Sciatic nerve (tissue), 2 donors: ENCODE measurements at places on chromosomes 7 and 10. TPM values are rescaled to one million over a fixed set of nuclear protein-coding genes. Genes with fewer than 3 reads are reported as not detected.

DNA sequence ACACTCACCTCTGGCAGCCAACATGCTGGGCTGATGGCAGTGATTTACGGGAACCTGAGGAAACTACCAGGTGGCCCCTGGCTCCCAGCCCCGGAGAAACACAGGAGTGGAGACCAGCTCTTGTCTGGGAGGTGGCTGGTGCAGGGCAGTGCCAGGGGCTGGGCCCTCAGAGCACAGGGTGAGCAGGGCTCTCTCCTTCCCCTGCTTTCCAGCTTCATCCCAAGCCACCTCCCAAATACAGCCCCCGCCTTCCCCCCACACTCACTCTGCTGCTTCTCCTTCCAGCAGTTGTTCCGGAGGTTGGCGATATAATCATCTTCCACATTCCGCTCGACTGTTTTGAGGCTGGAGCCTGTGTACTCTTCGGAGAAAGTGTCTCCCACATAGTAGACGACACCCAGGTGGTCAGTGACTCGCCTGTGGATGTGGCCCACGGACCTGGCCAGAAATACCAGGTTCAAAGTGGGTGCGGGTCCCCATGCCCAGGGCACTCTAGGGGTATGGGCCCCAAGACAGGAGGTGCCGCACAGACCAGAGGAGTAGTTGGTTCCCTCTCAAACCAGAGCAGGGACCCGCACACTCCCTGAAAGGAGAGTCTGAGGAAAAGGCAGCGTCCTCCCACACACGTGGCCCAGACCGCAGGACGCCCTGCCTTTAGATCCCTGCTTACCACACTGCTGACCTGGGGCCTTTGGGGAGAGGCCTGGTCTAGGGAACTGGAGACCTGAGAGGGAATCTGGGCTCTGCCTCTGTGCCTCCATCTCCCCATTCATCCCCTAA is 18.3 kb downstream of the DNAJB12 start:
- no peak for DNase-seq

GRCh38 chr7:4722960-4723630 is 41.0 kb downstream of the FOXK1 start:
- DNase-seq = no peak

DNA sequence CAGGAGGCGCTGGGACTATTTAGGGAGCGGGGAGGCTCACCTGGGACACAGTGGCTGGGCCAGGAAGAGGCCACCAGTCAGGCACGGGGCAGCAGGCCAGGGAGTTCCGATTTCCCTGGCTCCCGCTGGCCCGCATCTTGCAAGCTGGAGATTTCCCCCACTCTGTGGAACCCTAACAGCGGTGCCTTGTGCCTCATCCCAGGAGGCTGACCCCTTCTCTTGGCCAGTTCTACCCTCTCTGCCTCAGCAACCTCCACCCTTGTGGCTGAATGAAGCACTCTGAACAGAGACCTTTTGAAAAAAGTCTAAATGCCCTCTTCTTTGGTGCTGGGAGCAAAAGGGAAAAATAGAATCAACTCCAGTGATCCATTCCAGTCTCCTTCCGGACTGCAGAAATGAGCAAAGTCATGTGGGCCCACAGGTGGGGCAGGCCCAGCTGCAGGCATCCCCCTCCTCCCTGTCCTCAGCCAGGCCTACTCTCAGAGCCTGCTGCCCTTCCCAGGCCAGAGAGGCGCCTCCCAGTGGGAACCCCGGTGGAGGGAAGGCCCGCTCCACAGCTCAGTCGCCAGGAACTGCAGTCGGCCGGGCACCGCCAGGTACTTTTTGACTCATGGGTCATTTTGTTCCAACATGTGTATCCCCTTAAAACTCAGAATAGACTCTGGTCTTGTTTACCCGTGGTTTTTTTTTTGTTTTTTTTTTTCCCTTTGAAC is 155.5 kb downstream of the ZNF248 start:
- DNase-seq = peak; percentile 44

DNA sequence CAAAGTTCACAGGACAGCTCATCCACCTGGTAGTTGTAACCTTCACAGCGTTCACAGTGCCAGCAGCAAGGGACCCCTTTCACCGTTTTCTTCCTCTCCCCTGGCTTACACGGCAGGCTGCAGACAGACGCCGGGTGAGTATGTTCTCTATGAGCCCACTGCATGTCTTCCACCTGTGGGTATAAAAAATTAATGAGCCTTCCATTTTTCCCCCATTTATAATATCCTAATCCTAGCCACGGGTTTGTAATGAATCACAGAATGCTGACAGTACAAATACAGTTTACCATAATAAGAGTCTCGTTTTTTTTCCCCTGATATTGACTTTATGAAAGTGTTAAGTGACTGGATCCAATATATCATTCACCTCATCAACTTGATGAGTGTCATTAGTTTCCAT is 719.0 kb downstream of the GRM8 start:
- no peak for DNase-seq

GRCh38 chr7:2151237-2151636 is 81.5 kb downstream of the MAD1L1 start:
- DNase-seq = no peak

RELN gene
- total RNA-seq = 168 TPM
